T-helper 22 cell (primary cell): ENCODE measurements at places on chromosomes 13 and 19.

GRCh38 chr13:48726711-48727110 is 73.0 kb downstream of the CYSLTR2 start:
- DNase-seq = no peak

GRCh38 chr13:106702505-106702904 is 134.6 kb upstream of the ARGLU1 start:
- no peak for DNase-seq

- no peak for DNase-seq
Observed at GRCh38 chr13:57632276-57633140, 964 bp downstream of the PCDH17 start.

GRCh38 chr19:6779206-6779605 is 6.7 kb downstream of the VAV1 start:
- DNase-seq = no peak

- no peak for DNase-seq
Observed at GRCh38 chr13:109569958-109570711, 216.2 kb downstream of the IRS2 start.

GRCh38 chr13:47277774-47278173 is 380.9 kb upstream of the HTR2A start:
- no peak for DNase-seq

- DNase-seq = no peak
Observed at GRCh38 chr13:75129331-75129730, 352.6 kb downstream of the TBC1D4 start.

DNA sequence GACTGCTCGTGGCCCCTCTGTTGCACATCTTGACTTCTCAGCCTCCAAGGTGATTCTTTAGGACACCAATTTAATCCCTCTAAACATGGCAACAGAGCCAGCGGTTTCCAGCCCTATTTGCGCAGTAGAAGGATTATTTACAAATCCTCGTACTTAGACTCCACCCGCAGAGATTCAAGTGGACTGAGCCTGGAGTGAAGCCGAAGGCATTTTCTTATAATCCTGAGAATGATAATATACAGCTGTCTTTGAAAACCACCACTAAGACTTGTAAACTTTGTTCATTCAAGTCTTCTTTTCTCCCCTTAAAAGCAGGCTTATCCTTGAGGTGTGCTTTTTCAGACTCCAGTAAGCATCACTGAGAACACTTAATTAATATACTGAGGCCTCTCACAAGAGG is 4.8 kb upstream of the DPRX start:
- no peak for DNase-seq

GRCh38 chr19:41325947-41326706 is 16.2 kb downstream of the CCDC97 start:
- DNase-seq = no peak
